ENCODE measurements at places on chromosomes 7 and 10.

- no peak for DNase-seq
Measured at GRCh38 chr10:129105266-129105665, 361.8 kb upstream of the MGMT start.

- no peak for DNase-seq
Measured at GRCh38 chr7:150524018-150524417, 9.3 kb downstream of the GIMAP7 start.

DNA sequence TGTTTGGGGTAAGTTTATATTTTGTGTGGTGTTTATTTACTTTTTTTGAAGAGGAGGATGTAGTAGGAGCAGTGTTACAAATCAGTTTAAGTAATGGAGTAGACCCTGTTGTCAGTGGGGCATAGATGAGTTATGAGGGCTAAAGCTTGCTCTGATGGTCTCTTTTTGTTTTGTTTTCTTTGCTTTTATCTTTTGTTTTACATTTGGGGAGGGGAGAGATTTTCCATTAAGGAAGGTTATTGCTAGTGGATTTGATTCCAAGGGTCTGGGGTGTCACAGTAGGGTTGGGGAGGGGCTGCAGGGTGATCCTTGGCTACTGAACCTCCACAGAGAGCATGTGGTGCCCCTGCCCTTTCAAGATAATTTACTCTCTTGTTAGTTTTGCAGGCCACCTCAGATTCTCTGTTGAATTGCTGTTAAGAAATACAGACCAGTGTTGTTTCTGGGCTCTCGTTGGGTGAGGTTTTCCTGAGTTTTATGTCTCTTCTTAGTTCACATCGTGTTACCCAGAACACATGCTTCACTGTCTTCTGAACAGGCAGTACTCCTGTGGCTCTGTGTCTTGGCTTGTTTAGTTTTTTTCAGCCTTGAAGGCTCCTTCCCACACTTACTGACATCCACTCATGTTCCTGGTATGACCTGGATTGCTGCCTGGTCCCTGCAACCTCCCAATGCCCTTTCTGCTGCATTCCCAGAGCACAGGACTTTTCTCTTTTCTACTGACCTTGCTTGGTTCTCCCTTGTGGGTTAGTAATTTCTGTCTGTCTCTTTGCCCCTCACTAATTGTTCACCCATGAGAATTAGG is 4.2 kb downstream of the KIFBP start:
- no peak for DNase-seq

DNA sequence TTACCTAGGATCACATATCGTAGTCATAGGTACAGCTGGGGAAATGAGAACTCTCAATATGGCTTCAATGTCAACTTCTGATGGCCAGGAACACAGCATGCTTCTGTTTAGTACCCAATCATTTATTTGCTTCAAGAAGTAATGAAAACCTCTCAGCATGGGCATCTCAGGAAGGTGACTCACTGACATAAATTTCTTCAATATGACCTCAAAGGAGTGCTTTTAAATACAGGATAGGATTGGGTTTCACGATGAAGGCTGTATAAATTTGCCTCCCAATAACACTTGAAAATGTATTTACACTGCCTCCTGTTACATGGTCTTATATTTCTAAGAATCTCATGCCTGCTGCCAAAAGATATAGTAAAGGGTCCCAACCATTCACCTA is 15.1 kb downstream of the ITGA8 start:
- DNase-seq: no peak

DNA sequence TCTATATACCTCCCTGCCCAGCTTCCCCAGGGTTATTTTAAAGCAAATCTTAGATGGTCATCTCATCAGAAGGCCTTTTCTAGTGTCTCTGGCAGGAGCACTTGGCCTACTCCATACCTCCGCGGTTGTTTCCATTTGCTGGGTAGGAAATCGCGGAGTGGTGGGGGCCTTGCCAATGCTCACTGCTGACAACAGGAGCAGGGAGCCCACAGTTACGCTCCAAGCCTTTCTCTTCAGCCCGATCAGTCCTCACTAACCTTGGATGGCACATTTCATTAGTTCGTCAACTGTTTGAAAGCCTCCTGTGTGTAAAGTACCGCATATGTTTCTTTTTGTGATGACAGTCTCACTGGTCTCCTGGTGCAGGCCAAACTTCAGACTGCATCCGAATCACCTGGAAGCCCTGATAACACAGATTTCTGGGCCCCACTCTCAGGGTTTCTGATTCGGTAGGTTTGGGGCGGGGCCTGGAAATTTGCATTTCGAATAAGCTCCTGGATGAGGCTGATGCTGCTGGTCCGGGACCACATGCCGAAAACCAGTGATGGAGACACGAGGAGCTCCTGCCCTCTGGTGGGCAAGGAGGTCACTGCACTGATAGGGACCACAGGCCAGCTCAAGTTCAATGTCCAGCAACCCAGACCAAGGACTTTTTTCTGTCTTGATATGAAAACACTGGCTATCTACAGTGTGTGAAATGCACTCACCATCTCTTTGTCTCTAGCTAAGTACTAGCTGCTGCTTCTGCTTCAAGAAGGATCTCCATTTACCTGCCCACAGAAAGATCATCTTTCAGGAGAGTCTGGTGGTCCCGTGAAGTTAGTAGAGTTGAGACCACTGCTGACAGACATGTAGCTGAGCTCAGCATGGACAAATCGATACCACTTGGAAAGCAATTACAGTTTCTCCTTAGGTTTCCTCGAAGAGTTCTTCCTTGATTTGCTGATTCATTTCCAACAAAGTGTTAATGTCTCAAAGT is 14.0 kb downstream of the LRGUK start:
- peak; percentile 71 for DNase-seq

GRCh38 chr7:98186452-98187137 is 24.6 kb upstream of the BHLHA15 start:
- no peak for DNase-seq

DNA sequence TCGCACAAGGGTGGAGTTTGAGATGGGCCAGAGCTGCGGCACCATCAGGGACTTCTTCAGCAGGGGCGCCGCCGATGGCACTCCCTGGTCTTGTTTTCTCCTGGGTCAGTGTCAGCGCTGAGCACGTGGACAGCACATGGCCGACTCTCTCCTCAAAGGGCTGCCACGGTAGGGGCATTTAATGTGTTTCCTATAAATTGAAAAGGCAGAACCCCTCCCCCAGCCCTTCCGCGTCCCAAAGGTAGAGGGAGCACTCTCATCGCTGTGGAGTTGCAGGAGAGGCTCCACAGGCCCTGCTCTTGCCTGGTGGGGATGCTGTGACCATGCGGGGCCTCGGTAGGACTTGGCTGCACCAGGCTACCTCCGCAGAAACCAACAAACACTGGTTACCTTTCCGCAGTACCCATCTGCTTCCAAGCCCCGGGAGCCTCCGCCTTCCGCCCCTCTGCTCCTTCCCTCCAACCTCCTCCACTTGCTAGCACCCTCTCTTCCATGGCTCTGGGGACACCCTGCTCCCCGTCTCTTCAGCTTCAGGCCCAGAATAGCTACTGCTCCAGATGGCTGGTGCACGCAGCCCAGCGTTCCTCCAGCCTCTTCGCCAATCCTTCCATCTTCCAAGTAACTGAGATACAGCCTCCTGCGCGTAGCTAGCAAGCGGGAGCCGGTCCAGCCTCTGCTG is 166.3 kb upstream of the ADCY1 start:
- DNase-seq: peak; percentile 56

- no peak for DNase-seq
Measured at GRCh38 chr7:133475655-133476054, 222.8 kb downstream of the EXOC4 start.

DNA sequence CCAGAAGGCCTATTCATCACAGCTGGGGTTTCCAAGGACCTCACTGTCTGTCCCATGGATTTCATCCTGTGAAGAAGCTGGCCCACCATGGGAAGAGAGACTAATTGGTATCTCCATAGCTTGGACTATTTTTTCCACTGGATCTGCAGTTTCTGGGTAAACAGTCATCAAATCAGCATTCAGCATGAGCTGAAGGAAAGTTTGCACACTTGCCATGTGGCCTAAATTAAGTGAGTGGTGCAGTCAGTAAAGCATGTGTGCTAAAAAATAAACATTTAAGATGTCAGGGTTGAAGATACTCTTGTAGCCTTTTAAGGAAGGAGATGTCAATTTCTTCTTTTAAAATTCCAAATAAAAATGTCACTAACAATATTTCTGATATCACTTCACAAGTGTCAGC is 381.1 kb upstream of the ZMIZ1 start:
- no peak for DNase-seq

GRCh38 chr7:95229301-95229700 is 95.0 kb downstream of the PON1 start:
- no peak for DNase-seq

GRCh38 chr10:118300320-118300719 is 41.8 kb downstream of the FAM204A start:
- DNase-seq: no peak

GRCh38 chr7:23164846-23165245 is 17.0 kb upstream of the NUP42 start:
- no peak for DNase-seq

- DNase-seq: no peak
Measured at GRCh38 chr7:7989616-7990440, 21.2 kb downstream of the GLCCI1 start.

GRCh38 chr10:21726601-21727225 is 192.7 kb downstream of the MLLT10 start:
- DNase-seq: peak; percentile 37

DNA sequence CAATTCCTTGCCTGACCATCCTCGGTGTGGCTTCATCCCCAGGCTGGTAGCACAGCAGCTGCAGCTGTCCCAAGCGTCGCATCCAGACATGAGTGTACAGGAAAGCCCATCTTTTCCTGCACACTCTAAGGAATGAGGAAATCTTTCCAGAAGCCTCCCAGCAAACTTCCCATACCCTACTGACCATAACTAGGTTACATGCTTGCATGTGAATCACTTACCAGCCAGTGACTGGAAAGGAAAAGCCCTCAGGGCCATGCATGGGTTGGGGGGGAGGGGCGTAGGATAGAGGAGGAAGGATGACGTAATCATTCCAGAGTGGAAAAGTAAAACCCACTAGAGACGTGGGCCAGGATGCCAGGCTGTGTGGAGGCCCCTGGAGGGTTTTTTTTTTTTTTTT is 18.9 kb upstream of the ZNF212 start:
- DNase-seq: no peak

DNA sequence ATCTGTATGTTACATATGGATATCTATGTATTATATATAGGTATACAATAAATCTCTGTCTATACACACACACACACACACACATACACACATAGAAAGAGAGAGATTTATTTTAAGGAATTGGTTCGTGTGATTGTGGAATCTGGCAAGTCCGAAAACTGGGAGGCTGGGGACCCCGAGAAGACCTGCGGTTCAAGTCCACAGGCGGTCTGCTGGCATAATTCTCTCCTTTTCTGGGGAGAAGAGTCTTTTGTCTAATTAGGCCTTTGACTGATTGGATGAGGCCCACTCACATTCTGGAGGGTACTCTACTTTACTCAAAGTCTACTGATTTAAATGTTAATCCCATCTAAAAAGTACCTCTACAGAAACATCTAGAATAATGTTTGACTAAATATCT is 65.1 kb downstream of the PAPSS2 start:
- no peak for DNase-seq

GRCh38 chr10:3828404-3829155 is 43.6 kb upstream of the KLF6 start:
- no peak for DNase-seq

GRCh38 chr10:123027861-123028260 is 19.1 kb downstream of the ACADSB start:
- no peak for DNase-seq

- DNase-seq: no peak
Measured at GRCh38 chr7:157575777-157576176, 239.0 kb downstream of the DNAJB6 start.

DNA sequence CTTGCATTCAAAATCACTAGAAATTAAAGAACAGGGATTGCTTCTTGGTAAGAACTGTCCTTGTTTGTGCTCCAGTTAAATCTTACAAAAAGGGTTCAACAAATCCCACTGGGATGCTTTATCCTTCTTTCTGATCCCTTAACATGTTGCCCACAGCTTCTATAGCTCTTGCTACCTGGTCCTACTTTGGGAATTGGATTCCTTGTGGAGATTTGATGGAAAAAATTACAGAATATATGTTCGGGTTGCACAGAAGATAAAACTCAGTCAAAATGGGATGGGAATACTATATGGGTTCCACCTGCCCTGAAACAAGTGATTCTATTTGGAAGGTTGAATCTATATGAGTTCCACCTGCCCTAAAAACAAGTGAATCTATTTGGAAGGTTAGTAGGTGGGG is at the start of gene OR2A25:
TSS of gene OR2A25 (plus strand) at position 301 of the 400 bp plus-strand sequence. CDS start 4,409 bp downstream, outside the sequence.
- no peak for DNase-seq

- DNase-seq: peak; percentile 39
Measured at GRCh38 chr10:84523526-84523925, 195.1 kb downstream of the CCSER2 start.

GRCh38 chr7:2541291-2542010 is 13.9 kb downstream of the BRAT1 start:
- no peak for DNase-seq

DNA sequence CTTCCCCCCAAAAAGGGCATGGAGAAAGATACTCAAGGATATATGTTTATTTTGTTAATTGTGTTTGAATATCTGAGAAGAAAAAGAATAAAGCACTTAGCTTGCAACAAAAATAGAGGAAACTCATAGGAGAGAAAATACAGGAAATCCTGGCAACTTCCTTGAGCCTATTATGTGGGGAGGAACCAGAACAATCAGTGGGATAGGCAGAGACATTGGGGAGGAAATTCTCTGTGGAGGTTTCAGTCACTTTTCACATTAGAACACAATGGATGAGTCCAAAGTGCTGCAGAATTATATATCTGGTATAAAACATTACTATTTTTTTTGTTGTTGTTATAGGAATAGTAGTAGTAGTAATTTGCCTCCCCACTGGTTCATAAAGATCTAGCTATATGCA is 240.1 kb downstream of the THSD7A start:
- no peak for DNase-seq

DNA sequence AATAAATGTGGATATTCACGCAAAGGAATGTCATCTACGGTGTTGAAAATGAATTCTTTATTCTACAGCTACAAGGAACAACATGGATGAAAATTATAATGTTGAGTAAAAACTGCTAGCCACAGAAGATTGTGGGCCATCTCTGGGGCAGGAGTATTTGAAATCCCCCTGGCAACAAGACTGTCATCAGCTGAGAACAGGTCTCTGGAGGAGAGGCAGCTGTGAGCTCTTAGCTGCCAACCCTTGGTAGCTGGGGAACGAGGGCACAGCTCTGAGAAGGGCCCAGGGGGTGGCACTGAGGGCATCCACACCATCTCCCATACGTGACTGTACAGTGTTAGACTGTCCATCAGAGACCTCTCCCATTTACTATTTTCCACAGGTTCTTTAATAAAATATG is 340.1 kb upstream of the MGMT start:
- DNase-seq: no peak

DNA sequence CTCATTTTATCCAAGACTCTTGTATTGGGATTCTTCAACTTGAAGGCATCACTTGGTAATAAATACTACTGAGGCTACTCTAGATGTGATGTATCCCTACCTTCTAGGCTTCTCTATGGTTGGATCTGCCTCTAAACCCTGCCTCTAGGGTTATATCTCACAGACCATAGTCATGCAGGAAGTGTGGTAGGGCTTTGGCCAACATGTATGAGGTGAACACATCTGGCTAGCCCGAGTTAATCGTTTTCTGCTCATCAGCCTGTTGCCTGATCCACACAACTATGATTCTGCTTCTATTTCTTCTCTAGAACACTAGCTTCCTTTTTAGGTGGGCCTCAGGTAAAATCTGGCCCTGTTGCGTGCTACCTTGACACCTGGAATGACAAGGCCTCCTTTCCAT is 78.7 kb upstream of the NME8 start:
- no peak for DNase-seq

GRCh38 chr7:121084256-121084655 is 95.7 kb downstream of the CPED1 start:
- no peak for DNase-seq

Measured in neural progenitor cell (in vitro differentiated cells).